ENCODE measurements at places on chromosomes 7 and 10.

GRCh38 chr10:50362547-50363125, 111.3 kb upstream of the ASAH2 start:
- no peak for DNase-seq

DNA sequence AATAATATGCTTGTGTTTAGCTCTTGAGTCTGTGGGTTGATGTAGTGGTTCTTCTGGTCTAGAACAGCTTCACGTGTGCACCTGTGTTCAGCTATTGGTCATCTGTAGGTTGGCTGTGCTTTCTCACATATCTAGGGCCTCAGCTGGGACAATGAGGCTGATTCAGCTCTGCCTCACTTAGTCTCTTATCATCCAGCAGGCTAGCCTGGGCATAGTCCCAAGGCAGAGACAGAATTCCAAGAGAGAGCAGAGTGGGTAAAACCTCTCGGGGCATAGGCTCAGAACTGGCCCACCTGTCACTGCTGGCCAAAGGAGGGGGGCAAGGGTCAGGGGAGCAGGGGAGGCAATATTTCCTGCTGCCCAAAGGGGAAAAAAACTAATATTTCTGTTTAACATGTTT, 32.0 kb upstream of the MXI1 start:
- no peak for DNase-seq

DNA sequence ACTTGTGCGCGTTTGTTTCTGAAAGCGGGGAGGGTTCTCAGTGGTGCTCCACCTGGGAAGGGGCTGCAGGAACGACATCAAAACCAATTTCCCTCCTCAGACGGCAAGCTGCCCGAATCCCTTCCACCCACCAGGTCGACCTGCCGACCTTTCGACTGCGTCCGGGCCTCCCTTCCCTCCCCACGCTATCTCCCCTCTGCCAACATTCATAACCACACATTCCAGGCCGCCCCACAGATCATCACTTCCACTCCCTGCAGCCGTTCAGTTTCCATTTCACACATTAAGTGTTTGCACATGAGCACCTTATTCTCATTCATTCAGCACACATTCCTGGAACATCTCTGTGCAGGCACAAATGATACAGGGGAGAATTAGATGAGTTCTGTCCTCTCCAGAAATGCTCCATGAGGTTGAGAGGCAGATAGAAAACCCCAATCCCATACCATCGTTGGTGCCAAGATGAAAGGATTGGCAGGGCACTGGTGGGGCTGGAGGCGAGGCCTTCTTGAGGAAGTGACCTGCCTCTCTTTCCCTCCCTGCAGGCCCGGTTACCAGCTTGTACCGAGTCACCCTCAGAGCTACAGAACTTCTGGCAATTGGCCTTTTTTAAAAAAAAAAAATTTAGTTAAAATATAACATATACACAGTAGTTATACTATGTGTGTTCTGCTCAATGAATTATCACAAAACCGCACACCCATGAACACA, 70.0 kb downstream of the MINDY4 start:
- no peak for DNase-seq

GRCh38 chr10:17835688-17836087, 26.5 kb downstream of the MRC1 start:
- DNase-seq = no peak

- DNase-seq = no peak
Measured at GRCh38 chr10:85318809-85319807, 990.7 kb downstream of the CCSER2 start.

- DNase-seq = no peak
Measured at GRCh38 chr10:128793726-128794655, 667.8 kb upstream of the MKI67 start.

GRCh38 chr7:95715274-95715673, 57.1 kb upstream of the DYNC1I1 start:
- no peak for DNase-seq

GRCh38 chr10:119005362-119006043, 24.0 kb upstream of the NANOS1 start:
- DNase-seq = no peak
